Trophoblast cell (in vitro differentiated cells and primary cell): ENCODE measurements at places on chromosomes 2 and 18.

DNA sequence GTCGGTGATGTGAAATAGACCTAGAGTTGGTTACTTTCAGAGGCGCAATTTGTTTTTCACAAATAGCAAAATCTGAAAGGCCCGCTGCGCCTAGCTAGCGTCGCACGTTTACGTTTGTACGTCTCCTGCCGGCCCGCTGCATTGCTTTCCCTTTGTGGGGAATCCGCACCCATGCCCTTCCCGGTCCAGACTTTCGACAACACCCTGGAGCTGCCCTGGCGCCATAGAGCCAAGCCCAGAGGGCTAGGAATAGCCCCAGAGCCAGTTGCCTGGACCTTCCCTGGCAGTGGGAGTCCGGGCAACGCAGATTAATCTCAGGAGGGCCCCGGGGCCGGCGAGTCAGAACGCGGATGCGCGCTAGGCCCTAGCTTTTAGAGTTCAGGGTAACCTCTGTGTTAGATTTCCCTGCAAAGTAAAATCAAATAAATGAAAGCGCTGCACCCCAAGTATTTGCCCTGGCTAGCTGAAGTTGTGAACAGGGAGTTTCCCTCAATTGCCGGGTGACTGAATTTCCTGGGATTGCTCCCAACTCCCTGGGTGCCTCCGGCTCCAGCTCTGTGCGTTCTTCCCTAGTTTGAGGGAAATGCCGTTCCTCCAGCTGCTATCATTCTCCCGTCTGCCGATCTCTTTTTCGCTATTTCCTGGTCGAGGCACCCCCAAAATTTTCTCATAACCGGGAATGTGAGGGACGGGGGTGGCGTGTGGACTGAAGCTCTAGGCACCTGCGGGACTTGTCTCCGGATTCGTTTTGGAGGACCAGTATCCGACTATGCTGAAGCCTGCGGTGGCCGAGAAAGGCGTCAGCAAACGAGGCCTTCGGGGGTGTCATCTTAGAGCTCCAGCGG lies 1.2 kb upstream of the EN1 start:
- no peak for DNase-seq

- no peak for DNase-seq
Observed at GRCh38 chr2:172927641-172928357, 147.8 kb upstream of the MAP3K20 start.

GRCh38 chr2:207230261-207231105 lies 64.7 kb upstream of the KLF7 start:
- DNase-seq = no peak

DNA sequence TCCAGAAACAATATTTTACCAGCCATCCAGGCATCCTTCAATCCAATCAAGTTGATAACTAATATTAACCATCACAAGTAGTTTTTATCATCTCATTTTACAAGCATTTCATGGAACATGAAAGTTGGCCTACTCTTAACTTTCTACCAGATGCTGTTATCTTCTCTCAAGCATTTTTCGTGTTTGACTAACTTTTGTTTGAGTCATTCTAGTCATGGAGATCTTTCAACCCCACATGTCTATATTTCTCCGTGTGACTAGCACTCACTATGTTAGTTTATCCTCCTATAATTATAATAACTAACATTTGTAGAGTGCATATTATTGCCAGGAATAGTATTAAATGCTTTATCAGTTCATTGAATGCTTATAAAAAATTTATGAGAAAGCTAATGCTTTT lies 307.0 kb upstream of the CWC22 start:
- no peak for DNase-seq

- DNase-seq = no peak
Observed at GRCh38 chr18:58578321-58578720, 50.6 kb downstream of the ALPK2 start.

DNA sequence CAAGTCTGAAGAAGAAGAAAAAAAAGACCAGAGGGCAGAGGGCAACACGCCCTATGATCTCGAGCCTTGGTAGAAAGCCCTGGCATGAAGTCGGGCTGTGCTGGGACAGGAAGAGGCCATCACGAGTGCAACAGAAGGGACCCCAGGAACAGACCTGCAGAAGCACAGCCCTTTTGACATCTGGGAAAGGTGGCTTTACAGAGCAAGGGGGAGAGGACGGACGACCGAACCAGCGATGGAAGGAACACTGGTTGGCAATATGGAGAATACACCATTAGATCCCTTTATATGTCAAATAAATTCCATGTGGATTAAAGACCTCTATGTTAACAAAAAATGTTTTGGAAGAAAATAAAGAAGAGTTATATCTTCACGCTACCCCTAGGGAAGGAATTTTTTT lies 10.7 kb downstream of the KIF1A start:
- DNase-seq = no peak

DNA sequence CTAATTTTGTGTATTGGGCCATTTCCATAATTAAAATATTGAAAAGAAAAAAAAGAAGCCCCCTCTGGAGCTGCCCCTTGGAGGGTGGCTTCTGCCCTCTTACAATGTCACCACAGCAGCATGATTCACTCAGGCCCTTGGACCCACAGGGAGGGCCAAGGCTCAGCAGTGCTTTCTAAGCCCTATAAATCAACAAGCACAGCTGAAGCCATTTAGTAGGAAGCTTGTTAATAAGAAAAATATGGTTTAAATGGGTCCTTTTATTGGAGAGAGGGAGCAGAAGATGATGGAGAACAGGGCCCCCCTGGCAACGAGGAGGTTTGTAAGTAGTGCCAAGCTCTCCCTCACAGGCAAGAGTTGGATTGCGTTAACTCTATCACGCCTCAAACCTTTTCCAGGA lies 107.6 kb upstream of the FZD7 start:
- DNase-seq = no peak

DNA sequence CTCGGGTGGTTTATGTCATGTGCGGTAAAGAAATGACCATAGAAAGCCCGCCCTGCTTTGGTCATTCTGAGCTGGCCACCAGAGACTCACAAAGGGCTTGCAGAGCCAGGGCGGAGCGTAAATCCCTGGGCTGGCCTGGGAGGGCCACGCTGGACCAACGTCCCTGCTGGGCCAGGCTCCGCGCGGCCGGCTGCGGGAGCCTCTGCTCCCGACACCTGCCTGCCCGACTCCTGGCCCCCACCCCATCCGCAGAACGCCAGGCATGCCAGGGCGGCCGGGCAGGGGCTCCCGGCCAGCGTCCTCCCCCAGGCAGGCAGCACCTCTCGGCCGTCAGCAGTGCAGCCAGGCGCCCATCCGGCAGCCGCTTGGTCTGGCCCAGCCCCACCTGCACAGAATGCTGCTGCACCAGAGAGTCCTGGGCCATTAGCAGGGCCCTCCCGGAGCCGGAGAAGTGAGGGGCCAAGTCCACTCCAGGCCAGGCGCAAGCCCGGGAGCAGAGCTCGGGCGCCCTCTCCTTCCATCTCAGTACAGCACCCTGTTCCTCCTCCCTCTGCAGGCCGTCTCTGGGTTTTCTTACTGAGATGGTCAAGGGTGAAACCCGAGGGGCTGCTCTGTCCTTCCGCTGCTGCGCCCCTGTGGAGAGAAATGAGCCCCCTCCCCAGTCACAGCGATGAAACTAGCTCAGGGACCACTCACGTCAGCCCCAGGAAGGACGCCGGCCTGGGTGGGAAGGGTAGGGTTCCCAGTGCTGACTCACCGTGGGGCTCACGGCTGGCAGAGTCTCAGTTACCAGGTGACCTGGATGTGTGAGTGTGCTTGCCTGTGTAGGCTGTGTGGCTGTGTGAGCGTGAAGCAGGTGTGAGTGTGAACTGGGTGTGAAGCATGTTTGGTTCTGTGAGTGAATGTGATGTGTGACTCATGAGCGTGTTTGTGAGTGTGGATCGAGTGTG lies 83.3 kb downstream of the PTGR3 start:
- DNase-seq = no peak

DNA sequence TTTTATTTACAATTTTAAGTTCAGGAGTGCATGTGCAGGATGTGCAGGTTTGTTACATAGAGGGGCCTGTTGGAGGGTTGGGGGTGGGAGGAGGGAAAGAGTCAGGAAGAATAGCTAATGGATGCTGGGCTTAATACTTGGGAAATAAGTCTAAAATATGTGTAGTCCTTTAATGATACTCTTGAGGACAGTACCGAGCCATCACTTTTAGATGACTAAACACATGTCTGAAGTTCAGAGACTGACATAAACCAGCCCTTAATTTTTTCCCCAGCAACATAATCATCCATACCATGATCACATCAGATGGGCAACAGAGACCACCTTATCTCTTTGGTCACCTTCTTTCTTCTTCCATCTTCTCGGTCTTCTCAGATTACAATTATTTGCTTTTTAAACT lies 189.1 kb upstream of the COL3A1 start:
- no peak for DNase-seq

DNA sequence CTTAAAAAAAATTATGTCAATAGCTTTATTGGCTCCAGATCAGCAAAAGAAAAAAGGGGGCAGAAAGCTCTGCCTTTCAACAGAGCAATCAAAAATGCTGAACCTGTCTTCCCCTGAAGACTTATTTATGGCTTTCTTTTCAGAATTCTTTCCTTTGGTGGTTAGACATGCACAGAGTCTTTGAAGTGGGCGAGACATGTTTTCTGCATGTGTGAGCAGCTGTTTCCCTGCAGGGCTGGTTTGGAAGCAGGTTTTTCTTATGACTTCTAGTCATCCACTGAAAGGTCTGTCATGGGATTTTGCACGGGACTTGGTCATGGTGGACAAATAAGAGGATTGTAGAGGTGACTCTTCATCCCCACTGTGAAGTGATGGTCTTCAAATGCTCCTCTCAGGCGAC lies 160.3 kb downstream of the VAPA start:
- DNase-seq = peak; percentile 48

DNA sequence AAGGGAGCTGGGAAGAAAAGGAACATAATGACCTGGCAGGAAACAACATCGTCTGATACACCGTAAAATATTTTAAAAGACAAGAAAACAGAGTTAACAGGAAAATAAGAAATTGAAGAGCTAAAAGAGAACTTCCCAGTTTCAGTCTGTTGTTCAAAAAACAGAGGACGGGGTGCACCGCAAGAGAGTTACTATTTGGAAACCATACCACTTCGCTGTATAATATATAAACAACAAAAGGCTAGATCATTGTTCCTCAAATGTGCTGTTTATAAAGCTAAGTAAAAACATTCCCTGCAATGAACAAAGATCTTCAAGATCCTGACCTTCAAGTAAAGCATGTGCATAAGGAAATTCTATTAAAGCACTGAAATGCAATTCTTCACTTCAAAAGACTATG lies 2.1 kb downstream of the PPP3R1 start:
- DNase-seq = no peak

- DNase-seq = no peak
Observed at GRCh38 chr2:108629417-108629816, 89.9 kb upstream of the RANBP2 start.

DNA sequence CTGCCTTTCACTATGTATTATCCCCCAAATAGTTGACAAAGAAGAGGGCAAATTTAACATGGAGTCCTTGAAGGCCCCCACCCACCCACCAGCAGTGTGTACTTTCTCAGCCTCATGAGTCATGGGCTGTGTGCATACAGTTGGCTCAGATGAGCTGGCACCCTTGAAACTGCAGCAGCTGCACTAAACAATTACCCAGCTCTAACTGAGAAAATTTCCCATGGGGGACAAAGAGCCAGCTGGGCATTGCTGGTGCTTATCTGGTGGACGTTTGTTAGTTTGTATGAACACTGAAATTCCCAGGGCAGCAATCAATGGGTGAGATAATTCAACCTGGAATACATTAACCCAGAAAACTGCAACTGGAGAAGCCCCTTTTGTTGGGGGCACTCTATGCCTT lies 131.7 kb downstream of the GCA start:
- DNase-seq = no peak

DNA sequence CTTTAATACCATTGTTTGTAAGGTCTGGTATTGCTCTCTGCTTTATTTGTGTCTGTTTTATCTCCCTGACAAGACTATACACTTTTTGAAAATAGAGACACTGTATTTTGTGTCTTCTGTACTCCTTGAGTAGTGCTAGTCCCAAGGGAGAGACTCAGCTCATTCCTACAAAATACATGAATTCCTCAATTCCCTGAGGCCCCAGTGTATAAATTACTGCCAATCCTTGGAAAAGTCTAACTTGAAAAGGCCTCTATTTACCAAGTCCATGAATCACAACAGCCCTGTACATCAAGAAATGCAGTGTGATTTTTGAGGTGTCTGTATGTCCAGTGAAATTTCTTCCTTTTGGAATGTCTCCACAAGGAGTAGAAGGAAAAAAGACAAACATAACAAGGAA lies 34.9 kb upstream of the NEDD4L start:
- no peak for DNase-seq

GRCh38 chr18:41693008-41693407 lies 262.0 kb upstream of the PIK3C3 start:
- DNase-seq = no peak

DNA sequence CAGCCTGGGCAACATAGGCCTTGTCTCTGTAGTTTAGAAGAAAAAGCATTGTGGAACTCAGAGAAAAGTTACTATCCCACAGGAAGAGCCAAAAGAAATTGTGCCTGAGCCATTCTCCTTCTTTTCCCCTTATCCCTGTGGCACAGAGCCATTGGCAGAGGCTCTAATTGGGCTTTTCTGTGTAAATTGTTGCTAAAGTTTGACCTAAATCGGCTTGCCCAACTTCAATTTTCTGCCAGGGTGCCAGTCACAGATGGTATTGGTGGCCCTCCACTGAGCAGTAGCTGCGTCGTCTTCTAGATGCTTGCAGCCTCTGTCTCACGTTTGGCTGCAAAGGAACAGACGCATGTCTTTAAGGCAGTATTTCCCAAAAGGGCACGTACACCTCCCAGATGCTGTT lies 30.3 kb downstream of the ZNF532 start:
- no peak for DNase-seq

- peak; percentile 77 for DNase-seq
Observed at GRCh38 chr2:45706033-45706432, 54.6 kb downstream of the PRKCE start.

DNA sequence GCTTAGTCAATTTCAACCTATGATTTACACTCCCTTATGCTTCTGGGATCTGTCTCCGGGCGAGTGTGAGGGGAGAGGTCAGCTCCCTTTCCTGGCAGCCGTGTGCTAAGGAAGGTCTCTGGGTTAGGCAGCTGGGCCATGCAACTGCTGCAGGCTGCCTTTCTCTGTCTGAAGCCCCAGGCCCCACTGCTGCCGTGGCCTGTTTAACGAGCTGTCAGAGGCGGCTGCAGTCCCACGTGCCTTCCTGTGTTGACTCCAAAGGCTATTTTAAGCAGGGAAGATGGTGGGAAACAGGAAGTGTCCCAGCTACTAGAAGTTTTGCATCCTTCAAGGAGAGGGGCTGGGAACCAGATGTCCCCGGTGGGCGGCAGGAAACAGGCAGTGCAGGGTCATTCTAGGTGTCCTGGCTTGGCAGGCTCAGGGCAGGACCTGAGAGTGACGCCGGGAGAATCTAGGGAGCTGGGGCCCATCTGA lies 186.4 kb downstream of the TNS1 start:
- no peak for DNase-seq
